Effector CD8-positive, alpha-beta T cell (primary cell): ENCODE measurements at places on chromosomes 5 and 9.

GRCh38 chr5:173814053-173814452 is 74.1 kb upstream of the CPEB4 start:
- no peak for DNase-seq

DNA sequence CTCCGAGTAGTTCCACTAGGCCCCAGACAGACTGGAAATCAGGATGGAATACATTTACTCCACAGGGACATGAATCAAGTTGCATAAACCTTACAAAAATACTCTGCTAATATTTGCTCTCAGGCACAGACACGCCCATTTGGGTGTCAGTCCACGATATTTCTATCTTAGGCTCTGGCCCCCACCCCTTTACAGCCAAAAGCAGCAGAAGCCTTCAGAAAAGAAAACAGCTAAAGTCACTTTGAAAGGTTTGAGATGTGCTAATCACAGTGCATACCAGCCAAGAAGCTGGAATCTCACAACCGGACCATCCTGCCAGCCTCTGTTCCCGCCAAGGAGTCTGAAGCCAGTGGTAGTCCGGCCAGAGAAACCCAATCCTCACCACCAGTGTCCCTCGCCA is 22.6 kb downstream of the PTPN3 start:
- no peak for DNase-seq

GRCh38 chr5:15431923-15432322 is 68.1 kb upstream of the FBXL7 start:
- no peak for DNase-seq

DNA sequence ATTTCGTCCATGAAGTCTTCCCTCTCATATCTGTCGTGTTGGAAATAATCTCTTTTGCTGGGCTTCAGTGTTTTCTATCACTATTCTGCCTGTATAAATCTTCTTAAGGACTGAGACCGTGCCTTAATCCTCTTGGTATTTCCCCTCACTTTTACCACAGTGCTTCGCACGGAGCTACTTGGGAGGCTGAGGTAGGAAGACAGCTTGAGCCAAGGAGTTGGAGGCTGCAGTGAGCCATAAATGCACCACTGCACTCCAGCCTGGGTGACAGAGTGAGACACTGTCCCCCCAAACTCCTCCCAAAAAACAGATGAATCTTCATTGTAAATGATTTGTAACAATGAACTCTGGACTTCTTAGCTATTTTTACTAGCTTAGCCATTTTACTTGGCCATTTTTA is 57.8 kb downstream of the PHAX start:
- no peak for DNase-seq

GRCh38 chr5:76982450-76982849 is 29.6 kb downstream of the CRHBP start:
- no peak for DNase-seq

- DNase-seq, result no peak
Observed at GRCh38 chr5:88899096-88899737, 16.2 kb upstream of the MEF2C start.

DNA sequence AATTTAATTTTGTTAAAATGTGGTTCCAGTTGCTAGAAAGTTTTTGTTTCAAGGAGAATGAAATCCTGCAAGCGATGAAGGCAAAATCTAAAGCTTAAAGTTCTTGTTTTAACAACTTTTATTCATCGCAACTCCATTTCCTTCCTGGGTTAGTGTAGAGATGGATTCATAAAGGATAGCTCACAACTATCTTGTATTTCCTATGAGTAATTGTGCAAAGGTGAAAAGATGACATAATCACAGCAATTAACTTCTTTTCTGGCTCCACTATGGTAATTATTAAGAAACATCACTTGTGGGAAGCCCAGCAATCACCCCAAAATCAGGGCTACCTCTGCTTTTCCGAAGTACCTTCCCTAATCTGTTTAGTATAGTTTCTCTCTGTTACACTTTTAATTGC is 80.8 kb upstream of the SEMA6A start:
- DNase-seq, result no peak

DNA sequence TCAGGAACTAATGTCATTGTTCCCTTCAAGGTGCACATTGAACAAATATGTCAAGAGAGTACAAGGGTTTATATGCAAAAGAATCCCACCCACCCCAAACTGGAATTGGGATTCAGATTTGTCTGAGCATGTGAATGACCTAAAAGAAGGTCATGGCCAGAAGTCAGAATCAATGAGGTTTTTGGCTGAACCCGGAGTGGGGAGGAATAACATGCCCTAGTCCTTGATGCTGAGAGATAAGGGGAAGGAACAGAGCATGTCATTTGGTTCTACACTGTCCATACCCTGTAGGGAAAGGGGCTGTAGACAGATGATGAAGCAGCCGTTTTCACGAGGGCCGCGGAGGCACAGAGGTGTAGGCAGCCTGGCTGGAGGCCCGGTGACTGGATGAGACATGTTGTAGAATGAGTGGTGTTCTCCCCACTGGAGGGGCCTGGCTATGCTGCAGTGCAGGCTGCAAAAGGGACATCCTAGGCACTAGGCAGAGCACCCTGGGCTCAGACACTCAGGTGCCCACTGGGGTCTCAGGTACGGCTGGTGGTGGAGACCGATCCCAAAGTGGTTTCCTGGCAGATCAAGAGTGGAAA is 65.9 kb downstream of the ZFAND5 start:
- DNase-seq, result no peak
